Pancreas (tissue), 10 donors: ENCODE measurements at places on chromosomes 5 and 9.

GRCh38 chr5:219460-219863, 1.3 kb downstream of the SDHA start:
- DNase-seq = no peak

GRCh38 chr5:158560170-158560569, 539.5 kb downstream of the EBF1 start:
- no peak for DNase-seq

- DNase-seq = no peak
Measured at GRCh38 chr5:142421228-142421617, 96.4 kb upstream of the SPRY4 start.

GRCh38 chr5:150320044-150320613, 17.4 kb upstream of the ARSI start:
- peak; percentile 51 for DNase-seq

GRCh38 chr5:94228791-94229190, 389.6 kb downstream of the KIAA0825 start:
- DNase-seq = no peak

GRCh38 chr5:151684690-151685361, 1.9 kb downstream of the SPARC start:
- DNase-seq = no peak

- no peak for DNase-seq
Measured at GRCh38 chr9:92164490-92164889, 49.3 kb upstream of the SPTLC1 start.

GRCh38 chr9:127711226-127711701, 4.2 kb downstream of the PTRH1 start:
- no peak for DNase-seq

DNA sequence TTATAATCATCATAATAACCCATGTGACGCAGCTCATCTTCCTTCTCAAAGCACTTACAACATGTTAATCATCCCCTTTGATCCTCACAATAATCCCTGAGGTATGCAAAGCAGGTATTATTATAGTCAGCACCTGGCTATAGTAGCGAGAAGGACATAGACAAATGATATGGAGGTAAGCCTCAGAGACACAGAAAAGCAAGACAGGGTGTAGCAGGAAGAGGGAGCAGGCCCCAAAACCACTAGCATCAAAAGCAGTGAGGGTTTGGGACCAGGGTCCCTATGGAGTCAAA, 139.2 kb upstream of the SLC30A5 start:
- no peak for DNase-seq

DNA sequence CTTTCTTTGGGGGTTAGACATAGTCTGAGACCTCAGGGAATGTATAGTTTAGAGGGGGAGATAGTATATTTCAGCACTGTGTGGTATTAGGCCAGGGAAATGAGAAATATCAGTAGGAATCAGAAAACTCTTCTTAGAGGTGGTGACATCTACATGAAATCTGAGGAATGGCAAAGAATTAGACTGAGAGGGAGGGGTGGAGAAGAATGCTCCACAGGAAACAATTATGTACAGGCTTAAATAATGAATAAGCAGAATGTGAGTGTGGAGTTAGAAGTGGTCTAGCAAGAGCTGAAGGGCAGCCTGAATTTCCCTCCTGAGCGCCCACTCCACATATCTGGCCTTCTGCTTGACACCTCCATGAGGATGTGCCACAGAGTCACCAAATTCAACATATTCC, 3.6 kb upstream of the MACIR start:
- DNase-seq = no peak

DNA sequence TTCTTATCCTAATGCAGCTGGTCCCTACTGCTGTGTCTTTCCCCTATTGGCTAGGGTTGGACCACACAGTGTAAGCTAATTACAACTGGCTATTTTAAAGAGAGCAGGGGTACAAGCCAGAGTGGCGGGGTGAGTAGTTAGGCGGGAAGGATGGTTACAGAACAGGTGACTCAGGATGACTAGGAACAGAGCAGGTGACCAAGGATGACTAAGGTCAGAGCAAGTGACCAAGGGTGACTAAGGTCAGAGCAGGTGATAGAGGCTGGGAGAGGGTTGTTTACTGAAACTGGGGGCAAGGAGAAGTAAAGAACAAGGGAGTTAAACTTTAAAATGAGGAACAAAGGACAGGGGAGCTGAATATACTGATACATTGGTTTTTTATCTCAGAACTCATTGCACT, 125.4 kb downstream of the PTTG1 start:
- DNase-seq = no peak

- DNase-seq = no peak
Measured at GRCh38 chr5:58264276-58264675, 195.6 kb downstream of the PLK2 start.

DNA sequence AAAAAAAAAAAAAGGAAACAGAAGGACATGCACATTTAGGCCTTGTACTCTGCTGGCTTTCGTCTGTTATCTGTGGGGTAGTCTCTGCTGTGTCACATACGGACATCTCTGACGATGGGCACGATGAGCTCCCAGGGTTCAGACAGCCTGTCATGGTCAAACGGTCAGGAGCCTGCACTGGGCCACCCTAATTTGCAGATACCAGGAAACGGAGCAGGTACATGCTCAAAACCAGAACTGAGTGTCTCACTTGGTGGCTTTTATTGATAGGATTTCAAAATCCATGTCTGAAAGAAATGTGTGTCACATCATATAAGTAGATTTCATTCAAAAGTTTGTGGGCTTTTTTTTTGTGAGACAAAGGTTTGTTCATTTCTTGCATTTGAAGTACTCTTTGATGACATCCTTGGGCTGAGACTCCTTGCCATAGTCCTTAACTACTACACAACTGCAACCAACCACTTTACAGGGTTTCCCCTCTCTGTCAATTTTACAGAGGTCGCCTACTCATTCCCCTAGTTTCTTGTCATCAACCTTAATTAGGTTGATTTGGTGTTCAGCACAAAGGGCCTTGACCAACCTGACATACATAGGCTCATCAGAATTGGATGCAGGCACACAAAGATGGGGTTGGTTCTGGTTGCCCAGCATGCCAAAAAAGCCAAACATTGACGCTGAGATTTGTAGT, 9.0 kb downstream of the CKMT2 start:
- DNase-seq = no peak
